ENCODE measurements at places on chromosomes 2 and 18.

DNA sequence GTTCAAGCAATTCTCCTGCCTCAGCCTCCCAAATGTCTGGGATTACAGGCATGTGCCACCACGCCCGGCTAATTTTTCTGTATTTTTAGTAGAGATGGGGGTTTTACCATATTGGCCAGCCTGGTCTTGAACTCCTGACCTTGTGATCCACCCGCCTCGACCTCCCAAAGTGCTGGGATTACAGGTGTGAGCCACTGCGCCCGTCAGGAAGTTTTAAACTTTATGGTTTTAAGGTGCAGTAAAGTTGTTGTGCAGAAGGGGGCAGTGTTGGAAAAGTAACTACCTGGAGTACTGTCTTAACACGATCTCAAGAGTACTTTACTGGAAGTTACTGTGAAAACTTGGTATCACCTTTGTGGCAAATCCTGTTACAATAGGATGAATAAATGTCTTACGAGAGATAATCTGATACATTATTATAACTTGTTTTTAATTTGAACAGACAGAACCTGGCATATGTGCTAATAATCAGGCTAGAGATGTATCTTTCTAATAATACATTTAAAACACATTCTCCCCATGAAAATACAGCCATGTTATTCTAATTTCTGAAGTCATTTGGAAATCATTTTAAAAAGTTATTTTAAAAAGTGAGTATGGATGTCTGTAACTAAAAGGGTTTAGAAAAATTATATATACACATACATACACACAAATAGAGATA is 10.8 kb downstream of the SPDYA start:
- DNase-seq: no peak

DNA sequence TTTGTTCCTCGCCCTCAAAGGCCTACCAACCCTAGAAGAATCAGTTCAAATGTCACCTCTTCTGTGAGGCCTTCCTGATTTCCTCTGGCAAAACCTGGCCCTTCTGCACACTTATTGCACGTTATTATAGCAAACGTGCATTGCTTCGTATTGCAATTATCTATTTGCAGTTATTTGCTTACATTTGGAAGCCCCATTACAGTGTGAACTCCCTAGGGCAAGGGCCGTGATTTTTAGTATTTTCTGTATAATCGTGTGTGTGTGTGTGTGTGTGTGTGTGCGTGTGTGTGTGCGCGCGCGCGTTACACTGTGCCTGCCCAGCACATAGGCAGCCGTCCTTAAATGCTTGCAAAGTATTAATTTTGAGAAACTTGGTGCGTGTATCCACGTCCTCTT is 460 bp upstream of the SEMA4F start:
- DNase-seq: no peak

- DNase-seq: no peak
Observed at GRCh38 chr2:133004623-133005022, 334.6 kb upstream of the LYPD1 start.

GRCh38 chr2:216017365-216017764 is 4.0 kb upstream of the MREG start:
- DNase-seq: peak; percentile 43

DNA sequence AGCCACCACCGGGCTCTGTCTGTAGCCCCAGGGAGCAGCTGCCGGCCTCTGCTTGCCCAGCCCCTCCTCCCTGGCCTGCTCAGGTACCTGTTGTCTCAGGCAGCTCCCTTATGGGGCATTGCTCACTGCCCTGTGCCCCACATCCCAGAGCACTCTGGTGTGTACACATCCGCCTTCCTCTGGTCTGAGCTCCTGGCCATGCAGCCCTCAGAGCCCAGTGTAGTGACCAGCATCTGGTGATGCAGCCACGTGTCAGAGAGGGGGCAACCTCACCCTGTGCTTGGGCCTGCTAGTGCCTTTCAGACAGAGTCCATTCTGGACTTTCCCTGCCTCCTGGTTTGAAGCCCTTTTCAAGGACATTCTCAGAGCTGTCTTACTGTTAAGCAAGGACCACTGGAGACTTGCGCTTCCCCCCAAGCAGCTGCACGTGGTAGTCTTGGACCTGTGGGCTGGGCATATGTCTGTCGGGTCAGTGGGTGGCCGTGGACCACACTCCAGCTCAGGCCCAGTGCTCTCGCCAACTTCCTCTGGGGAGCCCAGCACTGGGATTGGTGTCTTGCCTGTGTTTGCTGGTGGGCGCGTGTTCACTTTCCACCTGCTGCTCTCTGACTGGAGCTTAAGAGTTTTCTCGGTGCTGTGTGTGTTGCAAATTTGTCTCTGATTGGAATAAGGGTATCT is 30.7 kb downstream of the DGKD start:
- DNase-seq: no peak

DNA sequence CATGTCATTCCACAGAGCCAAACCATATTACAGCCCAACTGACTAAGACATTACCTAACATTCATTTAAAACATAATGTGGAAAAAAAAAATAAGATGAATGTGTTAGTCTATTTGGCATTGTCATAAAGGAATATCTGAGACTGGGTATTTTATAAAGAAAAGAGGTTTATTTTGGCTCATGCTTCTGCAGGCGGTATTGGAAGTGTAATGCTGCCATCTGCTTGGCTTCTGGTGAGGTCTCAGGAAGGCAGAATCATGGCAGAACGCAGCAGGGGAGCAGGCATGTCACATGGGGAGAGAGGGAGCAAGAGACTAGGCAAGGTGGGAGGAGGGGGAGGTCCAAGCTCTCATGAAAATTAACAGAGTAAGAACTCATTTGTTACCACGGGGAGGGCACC is 504.8 kb upstream of the LRATD1 start:
- no peak for DNase-seq

- no peak for DNase-seq
Observed at GRCh38 chr18:34650121-34650545, 60.0 kb upstream of the DTNA start.

GRCh38 chr2:27431395-27431794 is 3.0 kb downstream of the NRBP1 start:
- DNase-seq: no peak

DNA sequence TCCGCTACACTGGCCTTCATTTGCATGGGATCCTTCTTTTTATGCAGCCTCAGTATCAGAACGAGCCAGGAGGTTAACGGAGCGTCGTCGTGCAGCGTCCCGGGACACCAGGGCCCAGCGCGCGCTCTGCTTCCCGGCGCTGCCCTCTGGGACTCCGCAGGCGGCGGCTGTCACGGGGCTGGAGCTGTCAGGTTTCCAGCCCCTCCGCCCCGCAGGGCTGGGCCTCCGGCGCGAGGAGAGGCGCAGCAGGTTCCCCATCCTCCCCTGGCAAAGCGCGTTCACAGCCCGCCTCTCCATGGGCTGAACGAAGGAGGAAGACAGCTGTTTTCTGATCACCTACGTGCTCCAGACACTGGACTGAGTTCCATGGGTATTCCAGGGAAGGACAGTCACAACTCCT is 12.5 kb upstream of the PAX8 start:
- DNase-seq: no peak

DNA sequence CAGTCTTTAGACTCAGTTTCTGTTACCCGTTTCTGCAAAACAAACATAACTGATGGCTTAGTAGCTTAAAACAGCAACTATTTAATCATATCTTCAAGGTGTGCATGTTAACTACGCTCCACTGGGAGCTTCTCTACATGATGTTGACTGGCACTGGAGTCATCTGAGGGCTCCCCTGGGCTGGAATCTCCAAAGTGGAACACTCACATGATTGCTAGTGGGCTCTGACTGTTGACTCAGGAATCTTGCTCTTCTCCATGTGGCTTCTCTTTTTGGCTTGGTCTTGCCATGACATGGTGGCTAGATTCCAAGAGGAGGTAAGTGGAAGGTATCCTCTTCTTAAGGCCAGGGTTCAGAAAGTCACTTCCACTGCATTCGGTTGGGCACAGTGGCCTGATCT is 160.8 kb downstream of the PMAIP1 start:
- DNase-seq: no peak

GRCh38 chr2:115036818-115037217 is 594.4 kb downstream of the DPP10 start:
- no peak for DNase-seq

GRCh38 chr2:196166876-196167275 is 4.5 kb downstream of the STK17B start:
- DNase-seq: no peak

DNA sequence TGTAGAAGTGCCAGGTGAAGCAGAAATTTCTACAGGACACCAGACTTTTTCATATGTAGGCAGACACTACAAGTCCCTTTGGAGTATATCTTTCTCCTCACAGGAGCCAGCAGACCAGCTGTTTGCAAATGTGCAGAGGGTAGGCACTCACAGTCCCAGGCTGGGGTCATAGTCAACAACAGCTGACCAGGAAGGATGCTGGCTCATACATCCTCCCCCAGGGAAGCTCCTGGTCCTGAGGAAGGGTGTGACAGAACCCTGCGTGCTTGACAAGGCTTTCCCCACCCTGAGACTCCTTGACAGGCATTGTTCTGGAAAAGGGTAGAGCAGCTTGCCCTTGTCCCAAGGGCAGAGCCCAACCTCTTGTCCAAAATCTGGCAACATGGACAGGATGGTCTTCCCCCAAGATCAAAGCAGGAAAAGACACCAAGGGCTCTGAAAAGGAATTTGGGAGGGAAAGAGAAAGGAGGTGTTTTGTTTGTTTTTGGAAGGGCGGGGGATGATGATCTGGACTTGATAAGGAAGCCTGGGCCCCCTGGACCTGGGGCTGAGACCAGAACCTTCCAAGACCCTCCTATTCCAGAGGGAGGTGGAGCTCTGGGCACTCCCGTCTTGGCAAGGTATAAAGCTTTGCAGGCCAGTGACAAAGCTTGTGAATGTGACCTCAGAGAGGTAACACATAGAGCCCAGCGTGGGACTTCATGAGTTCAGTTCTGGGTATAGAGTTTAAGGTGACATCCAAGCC is 87.1 kb downstream of the GFPT1 start:
- DNase-seq: no peak

DNA sequence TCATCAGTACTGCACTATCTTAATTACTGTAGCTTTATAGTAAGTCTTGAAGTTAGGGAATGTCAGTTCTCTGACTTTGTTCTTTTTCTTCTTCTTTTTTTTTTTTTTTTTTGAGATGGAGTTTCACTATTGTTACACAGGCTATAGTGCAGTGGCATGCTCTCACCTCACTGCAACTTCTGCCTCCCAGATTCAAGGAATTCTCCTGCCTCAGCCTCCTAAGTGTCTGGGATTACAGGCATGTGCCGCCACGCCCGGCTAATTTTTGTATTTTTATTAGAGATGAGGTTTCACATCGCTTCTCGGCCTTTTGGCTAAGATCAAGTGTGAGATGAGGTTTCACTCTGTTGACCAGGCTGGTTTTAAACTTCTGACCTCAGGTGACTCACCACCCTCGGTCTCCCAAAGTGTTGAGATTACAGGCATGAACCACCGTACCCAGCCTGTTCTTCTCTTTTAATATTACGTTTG is 41.9 kb upstream of the TANC1 start:
- no peak for DNase-seq

DNA sequence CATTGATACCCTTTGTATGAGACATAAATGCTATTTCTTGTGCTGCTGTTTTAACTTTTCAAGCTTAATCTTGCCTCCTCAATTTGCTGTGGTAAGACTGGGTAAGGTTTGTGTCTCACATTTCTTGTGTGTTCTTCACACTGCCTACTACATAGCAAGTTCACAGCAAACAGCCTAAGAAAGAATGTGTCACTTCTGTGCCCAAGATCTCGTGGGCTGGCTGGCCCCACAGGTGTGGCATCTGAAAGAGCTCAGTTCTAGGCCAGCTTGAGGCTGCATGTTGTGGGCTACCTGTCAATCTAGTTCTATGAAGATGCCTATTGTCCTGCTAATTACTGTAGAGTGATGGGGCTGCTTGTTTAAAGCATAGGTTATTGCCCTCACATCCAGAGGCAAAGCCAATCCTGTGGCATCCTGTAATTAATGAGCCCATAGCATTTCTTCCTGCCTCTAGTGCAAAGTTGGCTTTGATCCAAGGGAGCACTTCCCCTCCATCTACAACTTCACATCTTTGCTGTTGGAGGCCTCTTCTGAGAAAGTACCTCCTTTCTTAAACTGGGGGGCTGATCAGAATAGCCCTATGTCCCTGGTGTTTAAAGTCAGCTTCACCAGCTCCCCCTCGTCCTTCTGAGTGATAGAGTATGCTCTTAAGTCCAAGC is 40.9 kb upstream of the ASPRV1 start:
- no peak for DNase-seq

DNA sequence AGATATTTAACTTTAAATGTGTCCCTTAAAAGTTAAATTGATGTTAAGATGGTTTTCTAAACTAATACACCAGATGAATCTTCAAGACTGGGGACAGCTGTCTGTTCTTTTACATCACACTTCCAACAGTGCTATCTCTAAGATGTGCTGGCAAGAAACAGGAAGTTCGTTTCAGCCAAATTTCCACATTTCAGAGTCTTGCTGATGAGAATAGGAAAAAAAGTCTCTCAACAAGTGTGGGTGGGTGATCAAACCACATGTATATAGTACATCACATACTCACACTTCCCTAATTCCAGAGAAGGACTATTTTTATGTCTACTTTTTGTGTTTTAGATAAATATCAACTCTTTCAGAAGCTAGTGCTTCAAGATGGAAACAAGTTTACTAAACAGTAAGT is 1712.8 kb upstream of the TMEFF2 start:
- no peak for DNase-seq

- DNase-seq: no peak
Observed at GRCh38 chr2:64626963-64627760, 26.6 kb downstream of the SERTAD2 start.

- DNase-seq: no peak
Observed at GRCh38 chr2:179235463-179236108, 29.0 kb downstream of the SESTD1 start.

GRCh38 chr18:57023275-57023882 is 123.5 kb upstream of the BOD1L2 start:
- no peak for DNase-seq

DNA sequence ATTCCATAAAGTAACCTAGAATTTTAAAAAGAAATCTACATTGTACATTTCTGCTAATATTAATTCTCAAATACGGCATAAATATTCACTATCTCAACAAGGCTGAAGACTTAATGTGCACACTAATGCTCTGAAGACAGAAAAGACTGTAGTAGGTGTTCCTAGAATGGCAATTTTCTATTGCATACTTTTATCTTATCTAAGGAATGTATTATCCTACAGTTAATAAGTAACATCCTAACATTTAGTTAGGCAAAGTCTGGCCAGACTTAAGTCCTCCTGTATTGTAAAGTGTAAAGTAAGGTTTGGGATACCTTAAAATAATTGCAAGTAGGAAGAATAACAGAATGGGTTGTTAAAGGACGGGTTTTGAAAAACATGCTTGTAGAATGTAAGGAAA is 42.2 kb downstream of the CHST9 start:
- no peak for DNase-seq

- no peak for DNase-seq
Observed at GRCh38 chr18:59929621-59930295, 30.0 kb downstream of the PMAIP1 start.
